Amniotic stem cell (primary cell): ENCODE measurements at places on chromosomes 1 and 21.

GRCh38 chr1:87844251-87844650 lies 515.6 kb downstream of the LMO4 start:
- no peak for DNase-seq

GRCh38 chr1:92029241-92029922 lies 403 bp upstream of the EPHX4 start:
- no peak for DNase-seq

GRCh38 chr1:101178688-101179491 lies 57.9 kb upstream of the S1PR1 start:
- DNase-seq, result no peak

GRCh38 chr21:35005560-35006224 lies 43.4 kb downstream of the RUNX1 start:
- DNase-seq, result no peak

DNA sequence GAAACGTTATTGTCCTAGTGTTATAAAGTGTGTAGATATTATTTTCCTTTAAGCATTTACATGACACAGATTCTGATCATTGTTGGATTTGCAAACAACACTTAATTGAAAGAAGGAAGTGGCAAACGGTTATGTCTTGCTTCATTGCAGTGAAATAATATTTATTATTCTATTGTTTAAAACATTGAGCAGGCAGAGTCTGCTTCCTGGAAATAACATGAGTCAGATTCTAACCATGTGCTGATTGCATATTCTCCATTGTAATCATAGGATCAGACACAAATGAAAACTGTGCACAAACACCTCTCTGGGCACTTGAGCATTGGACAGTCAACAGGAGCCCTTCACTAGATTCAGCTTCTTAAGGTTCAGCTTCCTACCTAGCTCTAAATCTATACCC lies 46.8 kb upstream of the USP25 start:
- DNase-seq, result no peak

GRCh38 chr1:71196685-71197084 lies 115.8 kb upstream of the ZRANB2 start:
- peak; percentile 15 for DNase-seq
